ENCODE measurements at places on chromosomes 2 and 18.
A peak's percentile ranks its signal among the peaks of the same experiment; 100 is the strongest.

DNA sequence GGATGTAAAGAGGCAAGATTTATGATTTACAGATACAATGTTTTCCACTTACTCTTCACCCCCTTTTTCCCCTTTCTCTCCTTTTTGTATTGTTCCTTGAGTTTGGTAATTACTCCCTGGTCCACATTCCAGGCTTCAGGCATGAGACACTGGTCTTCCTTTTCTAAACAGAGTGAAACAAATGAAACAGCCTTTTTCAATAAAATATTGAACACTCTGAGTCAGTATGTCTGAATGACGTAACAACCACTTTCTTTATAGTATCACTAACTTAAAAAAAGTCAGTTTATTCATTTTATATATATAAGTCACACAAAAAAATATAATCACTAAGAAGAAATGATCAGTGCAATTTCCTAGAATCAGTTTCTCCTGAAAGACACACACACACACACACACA, 79.7 kb downstream of the STRN start:
- DNase-seq, result no peak

- DNase-seq, result no peak
Observed at GRCh38 chr2:232438951-232439757, 16.8 kb upstream of the ALPI start.

DNA sequence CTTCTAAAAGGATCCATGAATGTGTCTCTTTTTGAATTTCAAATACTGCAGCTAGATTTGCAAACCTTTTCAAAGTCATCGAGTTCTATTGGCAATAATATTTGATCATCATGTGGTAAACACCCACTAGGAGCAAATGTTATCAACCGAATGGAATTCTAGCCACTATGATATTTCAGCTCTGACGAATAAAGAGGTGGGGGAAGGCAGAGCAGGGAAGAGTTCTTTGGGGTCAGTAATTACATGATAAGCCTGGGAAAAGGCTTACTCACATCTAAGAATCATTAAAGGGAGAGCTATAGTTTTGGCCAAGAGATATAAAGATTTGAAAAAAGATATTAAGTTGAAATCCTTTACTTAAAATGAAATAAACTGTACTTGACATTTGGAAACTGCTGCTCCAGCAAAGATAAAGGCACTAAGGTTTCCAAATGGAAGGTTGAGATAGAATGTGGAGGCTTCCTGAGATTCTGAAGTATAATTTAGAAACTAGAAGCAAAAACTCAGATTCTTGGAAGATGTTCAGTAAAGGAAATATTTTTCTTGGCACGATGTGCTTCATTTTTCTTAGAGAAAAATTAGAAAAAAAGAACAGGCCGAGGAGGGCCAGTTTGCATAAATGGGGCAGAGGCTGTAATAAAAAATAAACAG, 104.7 kb upstream of the ARHGAP28 start:
- no peak for DNase-seq

DNA sequence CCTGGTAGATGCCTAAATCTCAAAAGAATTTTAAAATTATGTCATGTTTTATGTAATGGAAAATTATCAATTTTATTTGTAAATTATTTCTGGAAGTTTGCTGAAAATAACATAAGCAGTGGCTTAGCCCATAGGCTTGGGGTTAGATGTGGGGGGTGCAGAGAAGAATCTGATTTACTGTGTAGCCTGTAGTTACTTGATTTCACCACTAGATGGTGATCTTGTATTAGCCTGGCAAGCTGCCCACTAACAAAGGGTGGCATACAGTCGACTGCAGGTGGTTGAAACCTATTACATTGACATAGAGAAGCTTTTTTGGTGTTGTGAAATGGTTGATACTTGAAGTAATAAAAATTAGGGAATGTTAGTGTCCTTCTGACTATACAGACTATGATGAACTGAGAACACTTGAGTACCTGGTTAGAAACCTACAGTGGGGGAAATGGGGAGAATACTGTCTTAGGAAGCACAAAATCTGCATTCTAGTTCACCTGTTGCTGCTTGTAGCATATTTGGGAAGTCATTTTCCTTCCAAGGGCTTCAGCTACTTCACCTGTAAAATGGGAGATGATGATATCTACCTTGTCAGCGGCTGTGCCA, 191.0 kb upstream of the LHCGR start:
- no peak for DNase-seq

DNA sequence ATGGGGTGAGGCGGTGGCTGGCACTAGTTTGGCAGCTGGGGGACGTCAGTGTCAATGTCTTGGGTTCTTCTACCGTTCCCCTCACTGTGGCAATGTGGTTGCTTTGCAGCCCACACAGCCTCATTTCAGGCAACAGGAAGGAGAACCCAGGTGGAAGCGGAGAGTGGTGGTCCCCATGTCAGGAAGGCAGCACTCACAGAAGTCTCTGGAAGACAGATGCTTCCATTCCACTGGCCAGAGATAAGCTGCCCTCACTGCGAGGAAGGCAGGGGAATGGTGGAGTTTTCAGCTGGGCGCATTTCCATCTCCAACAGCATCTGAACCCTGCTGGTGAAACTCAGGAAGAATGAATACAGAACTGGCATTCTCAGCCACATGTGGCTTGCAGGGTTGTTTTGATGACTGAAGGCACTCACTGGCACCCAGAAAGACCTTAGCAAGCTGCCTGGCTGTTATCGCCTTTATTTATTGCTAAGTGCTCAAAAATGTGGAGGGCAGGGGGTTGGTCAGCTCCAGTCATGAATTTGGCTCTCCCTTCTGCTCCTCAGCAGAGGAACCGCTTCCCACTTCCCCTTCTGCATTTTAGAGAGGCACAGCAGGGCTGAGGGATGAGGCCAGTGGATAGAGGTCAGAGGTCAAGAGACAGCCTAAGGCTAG, 19.4 kb downstream of the KCNIP3 start:
- DNase-seq, result peak; percentile 25

DNA sequence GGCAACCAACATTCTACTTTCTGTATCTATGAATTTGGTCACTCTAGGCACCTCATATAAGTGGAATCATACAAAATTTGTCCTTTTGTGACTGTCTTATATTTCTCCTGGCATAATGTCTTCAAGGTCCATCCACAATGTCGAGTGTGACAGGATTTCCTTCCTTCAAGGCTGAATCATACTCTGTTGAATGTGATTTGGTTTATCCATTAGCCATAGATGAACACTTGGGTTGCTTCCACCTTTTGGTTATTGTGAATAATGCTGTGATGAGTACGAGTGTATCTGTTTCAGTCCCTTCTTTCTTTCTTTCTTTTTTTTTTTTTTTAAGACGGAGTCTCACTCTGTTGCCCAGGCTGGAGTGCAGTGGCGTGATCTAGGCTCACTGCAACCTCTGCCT, 311.3 kb downstream of the TGIF1 start:
- DNase-seq, result no peak

DNA sequence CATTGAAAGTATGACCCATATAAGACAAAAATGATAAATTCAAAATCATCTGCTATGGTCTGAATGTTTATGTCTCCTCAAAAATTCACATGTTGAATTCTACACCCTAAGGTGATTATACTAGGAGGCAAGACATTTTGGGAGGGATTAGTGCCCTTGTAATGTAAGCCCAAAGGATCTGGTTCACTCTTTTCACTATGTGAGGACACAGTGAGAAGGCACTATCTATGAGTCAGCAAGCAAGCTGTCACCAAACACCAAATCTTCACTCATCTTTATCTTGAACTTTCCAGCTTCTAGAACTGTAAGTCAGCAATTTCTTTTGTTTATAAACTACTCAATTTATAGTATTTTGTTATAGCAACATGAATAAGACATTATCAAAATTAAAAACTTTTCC, 284.7 kb upstream of the ZC3H15 start:
- no peak for DNase-seq

DNA sequence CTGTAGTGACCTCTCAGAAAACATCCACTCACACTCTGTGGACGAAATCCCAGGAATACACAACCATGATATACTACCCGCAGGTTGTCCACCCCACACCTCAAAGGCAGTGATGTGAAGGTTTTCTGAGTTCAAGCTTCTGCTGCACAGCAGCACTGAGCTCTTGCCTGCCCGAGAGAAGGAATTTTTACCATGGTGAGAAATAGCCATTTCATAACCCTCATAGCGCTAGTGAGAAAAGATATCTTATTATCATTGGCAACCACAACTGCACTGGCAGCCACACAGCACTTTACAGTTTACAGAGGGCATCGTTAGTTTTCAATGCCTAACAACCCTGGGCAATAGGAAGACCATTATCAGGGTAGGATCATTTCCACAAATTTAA, 36.9 kb downstream of the NAPG start:
- DNase-seq, result no peak

- no peak for DNase-seq
Observed at GRCh38 chr2:14831458-14831857, 198.9 kb downstream of the LRATD1 start.

GRCh38 chr2:164840930-164841718, 499 bp downstream of the COBLL1 start:
- DNase-seq, result peak; percentile 89

- no peak for DNase-seq
Observed at GRCh38 chr2:47803363-47803762, 20.4 kb downstream of the MSH6 start.

DNA sequence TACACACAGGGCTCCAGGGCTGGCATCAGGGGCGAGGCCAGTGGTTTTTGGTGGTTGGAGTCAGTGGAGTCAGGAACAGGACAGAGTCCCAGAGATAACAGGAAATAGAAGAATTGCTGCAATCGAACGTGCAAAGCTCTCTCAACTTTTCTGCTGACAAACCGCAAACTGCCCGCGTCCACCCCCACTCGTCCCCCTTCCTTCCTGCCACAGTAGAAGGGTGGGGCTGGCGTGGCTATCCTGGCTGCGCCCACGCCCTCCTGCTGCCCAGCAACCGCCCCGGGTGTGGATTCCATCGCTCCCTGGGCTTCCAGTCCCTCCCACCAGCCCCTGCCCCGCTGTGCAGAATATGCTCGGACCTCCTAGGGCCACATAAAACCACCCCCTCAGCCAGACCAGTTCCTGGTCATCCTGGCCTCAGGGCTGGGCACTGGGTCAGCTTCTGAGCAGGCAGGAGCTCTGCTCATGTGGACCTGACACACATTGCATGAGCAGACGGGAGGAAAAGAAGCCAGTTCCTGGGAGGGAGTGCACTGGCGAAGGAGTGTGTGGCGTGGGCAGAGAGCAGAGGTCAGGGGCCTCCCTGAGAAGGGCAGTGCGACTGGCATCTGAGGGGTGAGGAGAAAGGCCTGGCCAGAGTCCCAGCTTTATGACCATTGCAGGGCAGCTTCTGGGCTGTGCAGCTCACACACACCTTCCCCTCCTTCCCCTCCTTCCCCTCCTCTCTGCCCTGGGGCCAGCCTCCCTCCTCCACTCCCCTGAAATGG, 85.4 kb upstream of the ATG16L1 start:
- DNase-seq, result peak; percentile 90

DNA sequence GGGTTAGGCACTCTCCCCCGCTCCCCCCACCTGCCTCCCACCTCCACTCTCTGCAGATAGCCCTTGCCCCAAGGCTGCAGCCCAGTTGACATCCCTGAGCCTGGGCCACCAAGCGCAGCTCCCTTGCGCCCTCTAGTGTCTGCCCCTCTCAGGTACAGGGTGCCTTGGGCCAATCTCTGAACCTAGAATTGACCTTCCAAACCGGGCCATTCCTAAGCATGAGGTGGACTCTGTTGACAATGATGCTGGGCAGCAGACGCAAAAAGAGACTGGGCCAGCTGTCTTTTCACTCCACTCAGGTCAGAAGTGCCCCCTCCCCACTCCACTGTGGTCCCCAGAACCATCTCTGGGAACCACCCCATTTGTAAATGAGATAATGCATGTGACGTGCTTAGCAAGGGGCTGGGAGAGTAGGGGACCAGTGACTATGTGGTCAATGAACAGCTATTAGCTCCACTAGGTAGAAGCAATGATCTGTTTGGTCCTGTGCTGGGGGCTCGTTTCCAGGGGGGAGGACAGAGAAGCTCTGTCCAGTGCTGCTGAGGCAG, 43.3 kb upstream of the PLB1 start:
- peak; percentile 91 for DNase-seq

DNA sequence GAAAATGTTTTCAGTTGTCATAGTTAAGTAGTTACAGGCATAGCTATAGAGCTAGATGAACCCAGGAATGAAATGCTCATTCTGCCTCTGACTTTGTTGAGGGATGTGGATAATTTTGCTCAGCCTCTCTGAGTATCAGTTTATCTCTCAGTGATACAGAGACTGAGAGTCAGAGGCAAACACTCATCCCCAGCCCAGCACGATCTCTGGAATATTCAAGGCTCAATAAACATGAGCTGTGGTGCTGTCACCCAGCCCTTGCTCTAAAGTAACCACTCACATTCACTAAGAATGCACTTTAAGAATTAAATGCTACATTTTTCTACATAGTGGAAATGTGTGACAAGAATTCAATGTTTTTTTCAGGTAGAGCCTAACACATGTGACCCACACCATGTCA, 30.6 kb downstream of the TIMM21 start:
- DNase-seq, result no peak

- DNase-seq, result no peak
Observed at GRCh38 chr2:151927501-151928221, 99.4 kb upstream of the ARL5A start.

- DNase-seq, result no peak
Observed at GRCh38 chr2:88537640-88538039, 85.1 kb upstream of the FOXI3 start.

GRCh38 chr18:49848115-49848514, 34.8 kb upstream of the ACAA2 start:
- DNase-seq, result no peak

- no peak for DNase-seq
Observed at GRCh38 chr2:20551945-20552328, 99.0 kb downstream of the HS1BP3 start.

- no peak for DNase-seq
Observed at GRCh38 chr18:2572171-2572569, 813 bp downstream of the NDC80 start.

- DNase-seq, result no peak
Observed at GRCh38 chr2:146108993-146109392, 1589.1 kb upstream of the ZEB2 start.

GRCh38 chr2:10478916-10479315, 30.8 kb upstream of the ODC1 start:
- DNase-seq, result no peak

- DNase-seq, result no peak
Observed at GRCh38 chr18:37565101-37565976, at the start of gene CELF4. Gene CELF4 (minus strand): TSS chr18:37565798.

DNA sequence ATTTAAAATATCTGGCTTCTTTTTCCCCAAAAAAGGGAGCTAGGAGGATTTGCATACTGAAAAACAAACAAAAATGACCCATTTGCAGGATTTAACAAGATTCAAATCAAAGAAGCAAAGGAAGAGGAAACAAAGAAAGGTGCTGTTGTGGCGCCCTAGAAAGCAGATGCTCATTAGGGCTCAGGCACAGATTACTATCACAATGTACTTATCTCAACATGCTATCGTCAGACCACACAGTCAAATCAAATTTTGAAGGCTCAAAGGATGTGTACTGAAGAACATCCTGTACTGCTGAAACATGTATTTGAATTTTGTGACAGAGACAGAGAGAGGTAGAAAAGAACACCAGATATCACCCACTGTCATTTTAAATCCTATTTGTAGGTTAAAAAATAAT, 10.9 kb downstream of the RBMS1 start:
- DNase-seq, result no peak

Measured in Right ventricle myocardium inferior (tissue), 1 donor.